ENCODE measurements at places on chromosomes 2 and 18.

DNA sequence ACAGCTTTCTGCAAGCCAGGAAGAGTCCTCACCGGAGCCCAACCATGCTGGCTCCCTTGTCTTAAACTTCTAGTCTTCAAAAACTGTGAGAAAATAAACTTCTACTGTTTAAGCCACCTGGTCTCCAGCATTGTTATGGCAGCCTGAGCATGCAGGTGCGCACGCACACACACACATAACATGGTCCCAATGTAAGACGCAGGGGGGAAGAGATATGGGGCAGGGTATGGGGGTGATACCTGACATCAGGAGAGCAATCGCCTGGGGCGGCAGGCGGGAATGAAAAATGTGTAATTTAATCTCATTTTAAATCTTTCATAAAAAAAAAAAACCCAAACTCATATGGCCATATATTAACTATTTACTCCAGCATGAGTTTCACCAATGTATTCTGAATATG is 18.0 kb downstream of the HJURP start:
- no peak for DNase-seq

- no peak for DNase-seq
Measured at GRCh38 chr18:74282755-74283554, 8.8 kb downstream of the CYB5A start.

GRCh38 chr2:239928391-239929350 is 96.5 kb downstream of the NDUFA10 start:
- DNase-seq = no peak

DNA sequence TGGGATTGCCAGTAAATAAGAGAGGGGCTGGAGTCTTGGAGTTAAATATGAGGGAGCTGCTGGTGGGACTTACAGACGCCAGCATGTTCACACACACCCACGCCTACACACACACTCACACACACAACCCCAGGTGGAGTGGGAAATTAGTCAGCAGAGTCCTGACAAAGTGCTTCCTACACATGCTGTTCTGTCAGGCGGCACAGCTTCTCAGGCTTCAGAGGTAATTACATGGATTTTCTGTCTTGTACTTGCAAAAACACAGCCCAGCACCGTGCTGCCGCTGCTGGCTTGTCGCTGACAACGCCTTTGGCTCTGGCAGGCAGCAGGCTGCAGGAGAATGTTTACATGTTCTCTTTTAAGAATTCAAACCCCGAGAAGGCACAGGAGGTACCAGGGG is 1186.3 kb upstream of the CELF4 start:
- DNase-seq = no peak

DNA sequence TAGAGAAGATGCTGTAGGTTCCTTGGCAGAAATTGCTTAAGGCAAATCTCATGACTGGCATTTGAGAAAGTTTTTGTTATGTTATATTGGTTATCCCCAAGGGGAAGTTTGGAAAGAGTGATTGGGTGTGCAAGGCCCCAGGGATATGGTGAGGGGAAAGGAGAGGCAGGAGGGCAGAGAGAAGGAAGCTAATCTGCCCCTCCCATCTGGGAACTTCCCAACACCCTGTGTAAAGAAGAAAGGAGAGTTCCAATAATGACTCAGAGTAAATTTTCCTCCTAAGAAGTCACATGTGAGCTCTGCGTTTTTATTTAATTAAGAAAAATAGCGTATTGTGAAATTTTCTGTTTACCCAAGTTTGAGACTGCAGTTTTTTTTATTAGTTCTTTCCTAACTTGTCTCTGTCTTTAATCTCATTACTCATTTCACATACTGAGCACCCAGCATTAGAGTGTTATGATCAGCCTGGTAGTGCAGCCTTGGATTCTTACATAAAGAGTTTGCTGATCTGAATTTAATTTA is 3.1 kb upstream of the KYNU start:
- DNase-seq = no peak

- DNase-seq = no peak
Measured at GRCh38 chr2:19643117-19643518, 258.7 kb downstream of the TTC32 start.

GRCh38 chr18:44811572-44812125 is 131.0 kb downstream of the SETBP1 start:
- no peak for DNase-seq

DNA sequence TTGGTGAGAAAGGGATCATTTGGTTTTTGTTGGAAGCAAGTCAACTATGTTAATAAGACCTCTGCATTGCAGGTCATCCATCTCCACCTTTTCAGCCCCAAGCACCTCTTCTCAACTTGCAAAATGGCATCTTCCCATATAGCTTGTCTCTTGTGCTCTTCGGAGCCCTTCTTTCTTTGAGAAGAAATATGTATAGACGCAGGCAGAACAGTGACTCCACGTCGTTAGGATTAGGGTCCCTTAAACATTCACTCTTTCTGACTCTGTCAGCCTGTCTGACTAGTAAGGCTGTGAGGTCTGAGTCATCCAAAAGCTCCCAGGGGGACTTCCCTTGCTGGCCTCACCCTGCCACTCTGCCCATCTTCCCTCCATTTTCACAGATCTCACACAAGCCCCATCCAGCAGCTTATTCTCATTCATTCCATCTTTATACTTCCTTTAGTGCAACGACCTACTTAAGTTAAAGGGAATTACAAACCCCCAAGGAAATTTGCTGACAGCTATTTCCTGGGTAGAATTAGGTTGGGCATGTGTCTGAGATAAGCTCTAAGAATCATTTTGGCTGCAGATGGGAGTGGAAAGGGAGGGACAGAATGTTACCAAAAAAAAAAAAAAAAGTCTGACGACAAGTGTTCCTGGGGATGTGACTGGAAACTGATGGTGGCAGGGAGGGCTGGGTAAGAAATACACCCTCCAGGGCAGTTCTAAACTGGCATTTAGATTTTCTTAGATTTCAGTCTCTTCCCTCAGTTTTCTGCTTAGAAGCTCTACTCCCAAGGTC is 37.7 kb upstream of the MEX3C start:
- DNase-seq = no peak

GRCh38 chr18:78719821-78720220 is 259.8 kb upstream of the SALL3 start:
- no peak for DNase-seq

DNA sequence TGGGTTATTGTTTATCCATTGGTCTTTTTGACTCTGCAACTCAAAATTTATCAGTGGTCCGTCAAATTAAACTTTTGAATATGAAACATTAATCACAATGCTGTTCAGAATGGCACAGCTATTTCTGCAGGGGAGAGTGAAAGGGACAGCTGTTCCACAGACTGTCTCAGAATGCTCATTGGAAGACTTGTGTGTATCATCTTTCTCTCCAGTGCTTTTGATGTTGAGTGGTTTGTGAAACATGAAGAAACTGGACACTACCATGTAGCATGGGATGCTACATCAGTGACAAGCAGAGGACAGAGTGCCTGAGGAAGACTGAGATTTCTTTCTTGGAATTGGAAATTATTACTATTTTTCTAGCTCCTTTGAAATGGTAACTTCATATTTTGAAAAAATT is 115.7 kb downstream of the PLCL1 start:
- no peak for DNase-seq

GRCh38 chr2:181125359-181125758 is 145.0 kb downstream of the UBE2E3 start:
- DNase-seq = no peak

DNA sequence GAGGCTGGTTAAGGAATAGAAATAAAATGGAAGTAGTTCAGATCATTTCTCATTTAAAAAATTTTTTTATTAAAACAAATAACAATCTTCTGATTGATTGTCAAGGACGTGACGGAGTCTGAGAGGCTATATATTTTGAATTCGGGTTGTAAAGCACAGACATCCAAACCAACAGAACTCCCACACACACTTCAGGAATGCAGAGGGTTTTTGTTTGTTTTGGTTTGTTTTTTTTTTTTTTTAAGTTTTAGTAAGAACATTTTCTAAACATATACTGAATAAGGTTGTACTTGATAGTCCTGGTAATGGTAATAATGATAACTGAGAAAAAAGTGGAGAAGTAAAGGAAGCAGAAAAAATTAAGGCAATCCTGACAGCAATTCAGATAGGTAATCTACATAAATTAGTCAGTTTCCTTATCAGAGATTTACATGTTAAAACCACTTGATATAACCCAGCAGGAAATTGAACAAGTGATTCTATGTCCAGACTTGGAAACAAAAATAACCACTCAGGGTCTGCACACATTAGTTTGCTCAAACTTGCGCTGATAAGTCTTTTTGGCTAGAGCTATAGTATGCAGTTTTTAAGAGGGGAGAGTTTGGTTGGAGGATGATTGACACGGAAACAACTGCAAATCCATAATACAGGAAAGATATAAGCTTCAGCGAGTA is 51.5 kb upstream of the CTAGE1 start:
- no peak for DNase-seq

GRCh38 chr2:48419884-48420511 is 110.0 kb upstream of the STON1 start:
- no peak for DNase-seq

- no peak for DNase-seq
Measured at GRCh38 chr2:170024721-170025120, 153.2 kb upstream of the MYO3B start.

DNA sequence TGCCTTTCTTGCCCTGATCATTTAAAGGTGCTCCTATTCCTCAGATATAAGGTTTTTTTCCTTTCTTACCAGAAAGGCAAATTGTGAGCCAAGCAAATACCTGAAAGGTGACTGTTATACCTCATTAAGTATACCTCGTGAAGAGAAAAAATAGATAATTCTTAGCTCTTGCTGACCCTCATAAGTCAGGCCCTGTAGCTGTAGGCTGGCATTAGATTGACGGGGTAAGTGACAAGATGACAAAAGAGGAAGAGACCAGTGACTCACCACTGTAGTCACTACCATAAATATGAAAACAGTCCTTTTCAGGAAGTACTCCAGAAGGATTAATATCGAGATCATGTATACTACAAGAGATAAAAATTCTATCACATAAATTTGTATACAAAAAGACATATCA is 104.6 kb downstream of the PTPN4 start:
- peak; percentile 49 for DNase-seq

GRCh38 chr2:19844750-19845149 is 57.0 kb downstream of the TTC32 start:
- no peak for DNase-seq

GRCh38 chr2:150586858-150587257 is 99.4 kb upstream of the RND3 start:
- no peak for DNase-seq

- DNase-seq = no peak
Measured at GRCh38 chr2:237143118-237143517, 57.4 kb downstream of the COPS8 start.

- no peak for DNase-seq
Measured at GRCh38 chr2:178998539-178998938, 51.4 kb downstream of the CCDC141 start.

DNA sequence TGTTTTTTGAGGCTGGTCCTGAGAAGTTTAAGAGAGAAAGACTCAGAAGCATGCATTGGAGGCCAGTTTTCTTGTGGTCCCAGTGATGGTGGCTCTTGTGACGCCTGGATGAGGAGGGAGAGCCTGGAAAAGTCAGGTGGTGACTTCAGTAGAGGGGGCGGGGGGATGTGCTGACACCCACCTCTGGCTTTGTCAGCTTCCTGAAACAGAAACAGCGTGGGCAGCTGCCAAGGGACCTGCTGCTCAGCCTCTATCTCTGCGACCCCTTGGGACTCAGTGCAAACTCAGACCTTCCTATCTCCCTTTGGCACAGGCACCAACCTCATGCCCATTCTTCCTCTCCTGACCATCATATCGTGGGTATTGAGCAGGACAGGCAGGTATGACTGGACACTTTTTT is 6.4 kb downstream of the TGFBRAP1 start:
- no peak for DNase-seq
